ENCODE measurements at places on chromosomes 11 and 22.

- DNase-seq = no peak
These were observed 997 bp downstream of the DEAF1 start for GRCh38 chr11:693887-694562.

GRCh38 chr22:33823552-33823951 lies 96.7 kb downstream of the LARGE1 start:
- no peak for DNase-seq

DNA sequence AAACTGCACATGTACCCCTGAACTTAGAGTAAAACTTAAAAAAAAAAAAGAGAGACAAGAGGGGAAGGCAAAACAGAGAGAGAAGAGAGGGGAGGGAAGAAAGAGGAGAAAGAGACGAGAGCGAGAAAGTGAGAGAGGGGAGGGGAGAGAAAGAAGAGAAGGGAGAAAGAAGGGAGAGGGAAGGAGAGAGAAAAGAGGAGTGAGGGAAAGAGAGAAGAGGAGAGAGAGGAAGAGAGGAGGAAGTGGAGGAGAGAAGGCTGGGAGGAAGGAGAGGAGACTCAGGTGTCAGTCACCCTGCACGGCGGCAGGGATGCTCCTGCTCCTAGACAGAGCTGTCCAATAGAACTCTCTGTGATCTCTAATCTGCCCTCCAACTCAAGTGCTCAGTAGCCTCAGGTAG lies 248.3 kb downstream of the MIAT start:
- DNase-seq = no peak

GRCh38 chr11:115385226-115385625 lies 119.0 kb downstream of the CADM1 start:
- DNase-seq = no peak

- no peak for DNase-seq
These were observed 187.4 kb downstream of the GRIK4 start for GRCh38 chr11:120698918-120699317.

DNA sequence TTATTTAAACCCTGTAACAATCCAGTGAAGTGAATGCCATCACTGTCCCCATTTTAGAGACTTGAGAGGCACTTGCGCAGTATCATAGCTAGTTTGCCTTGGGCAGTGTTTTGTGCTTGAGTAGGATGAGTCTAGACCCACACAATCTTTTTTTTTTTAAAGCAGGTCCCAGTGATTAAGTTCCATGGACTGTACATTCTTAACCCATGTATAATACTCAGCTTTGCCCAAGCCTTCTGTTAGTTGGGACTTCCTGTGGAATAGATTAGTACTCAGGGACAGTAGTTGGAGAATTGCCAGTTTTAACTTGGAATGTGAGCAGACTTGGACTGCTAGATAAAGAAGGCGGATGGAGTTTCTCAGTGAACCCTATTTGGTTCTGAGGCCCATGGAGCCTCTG lies 108.6 kb upstream of the RASSF10 start:
- peak; percentile 69 for DNase-seq

- DNase-seq = no peak
These were observed 799.4 kb upstream of the TENM4 start for GRCh38 chr11:80240245-80240644.

Measured in AG09319 (cell line).